Stimulated activated CD4-positive, alpha-beta T cell treated with anti-CD3 and anti-CD28 coated beads, Interleukin-4, amount 100 ng/mL, for 4 hours (primary cell): ENCODE measurements at places on chromosomes 16 and 17.

- no peak for DNase-seq
Observed at GRCh38 chr17:17231621-17232302, 5.2 kb downstream of the FLCN start.

- DNase-seq, result no peak
Observed at GRCh38 chr16:87212026-87212425, 105.2 kb downstream of the C16orf95 start.

DNA sequence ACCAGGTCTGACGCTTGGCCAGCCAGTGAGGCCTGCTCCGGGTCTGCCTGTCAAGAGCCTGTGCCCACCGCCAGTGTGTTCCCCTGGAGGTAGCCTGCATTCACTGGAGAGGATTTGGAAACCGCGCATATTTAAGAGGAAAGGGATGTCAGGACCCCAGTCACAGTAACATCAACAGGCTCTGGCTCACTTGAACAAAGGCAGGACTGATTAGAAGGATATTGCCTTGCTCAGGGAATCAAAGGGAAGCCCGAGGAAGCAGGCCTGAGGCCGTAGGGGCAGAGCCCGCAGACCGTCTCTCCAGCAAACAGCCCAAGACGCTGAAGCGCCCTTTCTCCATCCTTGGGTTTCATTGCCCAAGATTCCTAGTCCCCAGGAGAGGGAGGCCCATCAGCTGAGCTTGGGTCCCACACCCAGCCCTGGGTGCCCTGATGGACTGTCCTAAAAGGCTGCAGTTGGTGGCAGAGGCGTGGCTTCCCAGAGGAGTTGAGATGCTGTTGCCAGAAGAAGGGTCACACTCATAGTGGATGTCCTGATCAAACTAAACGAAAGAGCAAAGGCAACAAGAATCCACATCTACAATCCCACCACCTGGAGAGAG lies 23.2 kb downstream of the NT5M start:
- DNase-seq, result no peak

DNA sequence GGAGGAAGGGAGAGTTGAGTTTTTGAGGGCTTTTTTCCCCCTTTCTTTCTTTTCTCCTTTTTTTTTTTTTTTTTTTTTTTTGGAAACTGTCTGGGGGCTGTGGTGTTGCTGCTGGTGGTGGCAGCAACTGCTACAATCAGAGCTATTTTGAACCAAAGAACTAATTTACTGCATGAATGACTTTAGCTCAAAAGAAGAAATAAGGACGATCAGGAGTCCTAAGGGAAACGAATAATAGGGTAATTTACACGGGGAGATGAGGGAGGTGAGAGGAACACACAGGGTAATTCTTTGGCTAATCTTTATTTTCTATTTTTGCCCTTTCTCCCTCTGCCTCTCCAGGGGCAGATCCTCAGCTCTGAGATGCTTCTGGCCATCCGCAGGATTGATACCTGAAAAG lies 119.8 kb downstream of the TMEM132E start:
- no peak for DNase-seq

GRCh38 chr17:65553009-65553645 lies 8.3 kb downstream of the AXIN2 start:
- DNase-seq, result no peak

DNA sequence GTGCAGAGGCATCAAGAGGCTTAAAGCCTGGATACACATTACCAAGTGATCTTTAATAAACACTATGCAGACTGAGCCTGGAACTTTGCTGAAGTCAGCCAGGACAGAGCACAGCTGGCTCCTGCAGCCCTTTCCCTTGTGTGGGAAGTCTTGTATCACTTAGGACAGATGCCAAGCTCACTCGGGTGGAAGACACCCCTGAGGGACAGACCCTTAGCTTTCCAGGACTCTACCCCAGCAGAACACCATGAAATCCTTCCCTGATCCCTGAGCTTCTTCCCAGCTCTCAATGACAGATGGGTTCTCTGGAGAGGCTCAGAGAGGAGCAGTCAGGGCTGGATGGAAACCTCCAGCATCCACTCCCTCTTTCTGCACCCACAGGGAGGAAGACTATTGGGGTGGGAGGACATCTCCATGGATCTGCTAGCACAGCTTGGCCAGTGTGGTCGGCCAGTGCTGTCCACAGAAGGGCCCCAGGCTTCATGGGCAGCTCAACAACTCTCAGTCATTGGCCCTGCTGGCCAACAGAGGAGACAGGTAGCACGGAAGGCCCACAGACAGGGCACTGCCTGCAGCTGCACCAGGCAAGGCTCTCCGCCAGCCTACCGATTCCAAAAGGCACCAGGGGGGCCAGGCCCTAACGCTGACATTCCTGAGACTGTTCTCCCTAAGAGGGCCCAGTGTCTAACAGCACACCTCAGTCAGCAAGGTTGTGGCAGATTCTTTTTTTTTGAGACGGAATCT lies 15.9 kb downstream of the RAB5C start:
- no peak for DNase-seq

DNA sequence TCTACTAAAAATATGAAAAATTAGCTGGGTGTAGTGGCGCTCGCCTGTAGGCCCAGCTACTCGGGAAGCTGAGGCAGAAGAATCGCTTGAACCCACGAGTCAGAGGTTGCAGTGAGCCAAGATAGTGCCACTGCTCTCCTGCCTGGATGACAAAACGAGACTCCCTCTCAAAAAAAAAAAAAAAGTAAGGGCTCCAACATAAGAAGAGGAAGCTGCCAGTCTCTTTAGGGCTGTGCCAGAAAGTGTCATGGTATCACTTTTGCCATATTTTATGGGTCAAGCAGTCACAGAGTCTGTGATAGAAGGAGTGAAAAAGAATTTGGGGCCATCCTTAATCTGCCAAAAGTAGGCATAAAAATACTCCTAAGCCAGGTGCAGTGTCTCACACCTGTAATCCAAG lies 1.4 kb upstream of the PIPOX start:
- DNase-seq, result no peak

DNA sequence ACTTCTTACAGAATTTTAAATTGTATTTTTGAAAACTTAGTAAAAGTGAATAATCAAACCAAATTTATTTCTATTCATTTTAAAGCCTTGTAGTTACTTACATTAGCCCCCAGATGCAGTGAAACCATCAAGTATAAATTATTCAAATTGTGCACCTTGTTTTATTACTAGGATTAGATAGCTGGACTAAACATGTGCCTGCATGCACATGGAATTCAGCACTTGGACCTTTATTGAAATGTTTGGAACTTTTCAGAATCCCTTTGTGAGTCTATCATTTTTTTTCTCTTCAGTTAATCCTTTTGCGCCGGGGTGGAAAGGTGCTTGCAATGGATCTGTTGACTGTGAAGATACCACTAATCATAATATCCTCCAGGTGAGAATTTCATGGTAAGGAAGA lies 4.7 kb downstream of the ZPBP2 start:
- DNase-seq, result no peak

GRCh38 chr16:83992624-83993023 lies 24.6 kb downstream of the NECAB2 start:
- no peak for DNase-seq

- no peak for DNase-seq
Observed at GRCh38 chr16:23174622-23175021, 7.9 kb upstream of the SCNN1G start.

DNA sequence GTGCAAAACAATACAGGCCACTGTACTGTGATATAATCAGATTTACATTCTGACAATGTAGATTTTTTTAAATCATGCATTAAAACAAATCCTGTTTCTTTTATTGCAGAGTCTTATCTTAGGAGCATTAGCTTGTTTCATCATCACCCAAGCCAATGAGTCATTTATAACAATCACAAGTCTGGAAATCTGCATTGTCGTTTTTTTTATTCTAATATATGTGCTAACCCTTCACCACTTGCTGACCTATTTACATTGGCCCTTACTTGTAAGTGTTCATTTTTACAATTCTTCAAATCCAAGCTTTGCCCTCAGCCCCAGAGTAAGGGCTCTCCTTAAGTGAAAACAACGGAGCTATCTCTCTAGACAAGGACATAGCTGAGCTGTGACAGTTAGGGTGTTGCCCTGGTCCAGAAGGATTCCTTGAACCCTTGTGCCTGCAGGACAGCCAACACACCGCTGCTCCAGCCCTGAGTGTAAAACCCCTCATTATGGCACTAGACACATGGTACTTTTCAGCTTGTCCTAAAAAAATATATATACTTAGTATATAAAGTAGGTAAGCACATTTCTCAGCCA lies 3.7 kb downstream of the CMTM1 start:
- DNase-seq, result no peak

DNA sequence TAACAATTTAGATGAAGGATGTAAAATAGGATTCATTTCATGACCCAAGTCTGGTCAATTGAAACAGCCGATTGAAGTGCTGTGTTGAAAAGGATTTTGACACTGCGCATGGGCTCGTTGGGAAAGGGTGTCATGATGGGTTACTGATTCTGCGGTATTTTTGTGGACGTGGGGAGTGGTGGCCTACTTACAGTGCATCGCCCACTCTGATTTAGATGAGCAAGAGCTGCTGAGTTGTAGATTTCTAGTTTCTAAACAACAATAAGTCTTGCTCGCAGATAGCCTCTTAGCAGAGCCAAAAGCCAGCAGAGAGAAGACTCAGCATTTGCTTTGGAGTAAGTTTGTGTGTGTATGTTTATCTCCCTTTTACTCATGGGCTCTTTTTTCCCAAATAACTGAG lies 731.0 kb downstream of the MAF start:
- DNase-seq, result no peak

DNA sequence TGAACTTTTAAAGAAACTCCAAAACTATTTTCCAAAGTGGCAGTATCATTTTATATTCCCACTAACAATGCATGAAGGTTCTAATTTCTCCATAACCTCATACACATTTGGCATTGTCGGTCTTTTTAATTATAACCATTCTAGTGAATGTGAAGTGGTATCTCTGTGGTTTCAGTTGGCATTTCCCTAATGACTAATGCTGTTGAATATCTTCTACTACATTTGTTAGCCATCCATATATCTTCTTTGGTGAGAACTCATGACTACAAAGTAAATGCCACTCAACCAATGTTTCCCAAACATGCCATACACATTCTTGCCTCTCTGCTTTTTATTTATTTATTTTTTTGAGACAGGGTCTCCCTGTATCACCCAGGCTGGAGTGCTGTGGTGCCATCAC lies 31.7 kb upstream of the TAOK1 start:
- DNase-seq, result no peak
